NCI-H69 (cell line): ENCODE measurements at places on chromosomes 16 and 17.

GRCh38 chr17:67374329-67375053 is 2.6 kb upstream of the PITPNC1 start:
- DNase-seq: peak; percentile 90

GRCh38 chr16:90037276-90037675 is 18.0 kb upstream of the DBNDD1 start:
- DNase-seq: no peak

DNA sequence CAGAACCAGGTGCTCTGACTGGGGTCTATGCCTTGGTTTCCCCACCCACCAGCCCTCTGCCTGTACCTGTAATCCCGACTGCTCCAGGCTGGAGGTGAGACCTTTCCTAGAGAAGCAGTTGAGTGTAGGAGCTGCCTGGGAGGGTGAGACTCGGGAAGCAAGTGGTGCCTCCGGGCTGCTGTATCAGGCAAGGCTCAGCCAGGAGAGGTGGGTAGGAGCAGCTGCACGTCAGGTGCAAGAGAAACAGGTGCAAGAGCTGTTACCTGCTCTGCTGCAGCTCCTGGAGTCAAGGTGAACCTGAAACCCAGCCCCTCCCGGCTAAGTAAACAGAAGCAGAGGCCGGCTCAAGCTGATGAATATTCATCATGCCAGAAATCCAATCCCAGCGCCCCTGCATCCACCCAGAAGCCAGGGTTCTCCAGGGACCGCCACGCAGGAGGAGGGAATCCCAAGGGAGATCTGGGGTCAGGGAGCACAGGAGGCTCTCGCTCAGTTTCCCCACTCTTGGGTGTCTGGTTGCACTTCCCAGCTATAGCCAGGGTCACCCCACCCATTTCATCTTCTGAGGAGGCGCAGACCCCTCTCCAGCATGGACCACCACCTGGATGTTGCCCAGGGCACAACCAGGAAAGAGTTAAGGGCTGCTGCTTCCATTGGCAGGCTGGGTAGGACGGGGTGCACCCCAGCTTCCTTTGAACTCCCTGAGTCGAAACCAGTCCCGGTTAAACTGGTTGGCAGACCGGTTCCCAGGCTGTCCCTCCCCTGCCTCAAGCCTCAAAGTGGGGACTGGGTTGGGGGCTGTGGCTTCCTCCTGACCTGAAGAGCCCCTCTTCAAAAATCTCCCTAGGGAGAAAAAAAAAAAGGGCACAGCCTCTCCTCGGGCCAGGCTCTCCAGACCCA is at the start of gene PRR15L:
PRR15L (minus strand) TSS at position 293 of the 900 bp plus-strand sequence. CDS start 4,649 bp downstream, outside the sequence.
- DNase-seq: peak; percentile 99

- DNase-seq: no peak
These were observed 6.7 kb downstream of the TBC1D24 start for GRCh38 chr16:2481676-2482075.

GRCh38 chr17:40015998-40016985 is 1.1 kb downstream of the CSF3 start:
- DNase-seq: no peak

DNA sequence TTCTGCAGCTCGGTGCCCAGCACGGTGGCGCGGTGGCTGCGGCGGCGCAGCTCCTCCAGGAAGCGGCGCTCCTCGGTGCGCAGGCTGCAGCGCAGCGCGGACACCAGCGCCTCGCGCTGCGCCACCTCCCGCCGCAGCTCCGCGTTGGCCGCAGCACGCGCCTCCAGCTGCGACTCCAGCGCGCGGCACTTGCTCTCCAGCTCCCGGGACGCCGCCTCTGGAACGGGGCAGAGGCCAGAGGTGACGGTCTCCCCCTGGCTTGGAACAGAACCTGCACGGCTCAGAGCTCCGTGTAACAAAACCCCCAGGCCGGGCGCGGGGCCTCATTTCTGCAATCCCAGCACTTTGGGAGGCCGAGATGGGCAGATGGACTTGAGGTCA is 13.2 kb upstream of the CLUH start:
- peak; percentile 75 for DNase-seq

DNA sequence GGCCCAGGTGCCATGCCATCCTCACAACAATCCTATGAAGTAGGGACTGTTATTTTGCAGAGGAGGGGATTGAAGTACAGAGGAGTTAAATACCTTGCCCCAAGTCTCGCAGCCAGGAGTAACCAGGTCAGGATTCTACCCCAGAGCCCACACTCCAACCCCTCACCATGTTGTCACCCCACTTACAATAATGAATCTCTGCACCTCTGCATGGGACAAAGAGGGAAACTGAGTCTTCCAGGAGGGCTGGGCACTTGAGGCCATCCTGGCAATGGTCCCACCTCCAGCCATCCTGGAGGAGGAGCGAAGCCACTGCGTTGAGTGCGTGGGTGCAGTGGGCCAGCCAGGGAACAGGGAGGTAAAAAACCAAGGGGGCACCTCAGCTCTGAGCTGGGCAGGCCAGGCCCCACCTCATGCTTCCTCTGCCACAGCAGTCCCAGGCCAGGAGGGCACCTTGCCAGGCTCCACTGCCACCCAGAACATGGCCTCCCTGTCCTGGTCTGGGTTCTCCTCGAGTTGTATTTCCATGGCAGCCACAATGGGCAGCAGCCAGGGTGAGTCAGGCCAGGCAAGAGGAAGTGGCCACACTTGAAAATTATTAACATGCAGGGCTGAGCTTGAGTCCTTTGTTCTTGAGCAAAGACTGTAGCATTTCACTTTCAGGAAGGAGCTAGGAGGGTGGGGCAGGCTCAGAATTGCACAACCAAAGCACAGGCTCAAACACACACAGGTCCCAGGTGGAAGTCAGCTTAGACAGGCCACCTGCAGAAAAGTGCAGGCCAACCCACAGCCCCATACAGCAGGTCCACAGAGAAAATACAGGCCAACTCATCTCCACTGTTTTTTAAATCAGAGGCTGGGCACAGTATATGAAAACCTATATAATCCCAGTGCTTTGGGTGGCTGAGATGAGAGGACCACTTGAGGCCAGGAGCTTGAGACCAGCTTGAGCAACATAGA is 52.1 kb downstream of the CUEDC1 start:
- DNase-seq: peak; percentile 96

DNA sequence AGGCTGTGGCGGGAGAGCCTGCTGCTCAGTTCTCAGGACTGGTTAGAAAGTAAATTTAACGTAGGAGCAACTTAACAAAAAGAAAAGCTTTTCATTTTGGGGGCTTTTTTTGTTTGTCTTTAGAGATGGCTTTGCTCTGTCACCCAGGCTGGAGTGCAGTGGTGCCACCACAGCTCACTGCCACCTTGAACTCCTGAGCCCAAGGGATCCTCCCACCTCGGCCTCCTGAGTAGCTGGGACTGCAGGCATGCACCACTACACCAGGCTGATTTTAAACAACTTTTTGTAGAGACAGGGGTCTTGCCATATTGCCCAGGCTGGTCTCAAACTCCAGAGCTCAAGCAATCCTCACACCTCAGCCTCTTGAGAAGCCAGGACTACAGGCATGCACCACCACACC is 205.0 kb downstream of the RPTOR start:
- no peak for DNase-seq
